ENCODE measurements at places on chromosomes 13 and 19.

GRCh38 chr19:30882411-30883005 is 466.7 kb downstream of the TSHZ3 start:
- DNase-seq = no peak

GRCh38 chr19:12156223-12157058 is at the start of gene ZNF625:
Gene ZNF625 (minus strand): TSS chr19:12156734. CDS start chr19:12156558, 176 bp downstream.
- no peak for DNase-seq

- DNase-seq = no peak
These were observed 729 bp upstream of the ARID3A start for GRCh38 chr19:925087-925525.

GRCh38 chr13:41465898-41466320 is 8.6 kb downstream of the RGCC start:
- DNase-seq = no peak

GRCh38 chr19:50921426-50922316 is 10.5 kb upstream of the KLK4 start:
- no peak for DNase-seq

DNA sequence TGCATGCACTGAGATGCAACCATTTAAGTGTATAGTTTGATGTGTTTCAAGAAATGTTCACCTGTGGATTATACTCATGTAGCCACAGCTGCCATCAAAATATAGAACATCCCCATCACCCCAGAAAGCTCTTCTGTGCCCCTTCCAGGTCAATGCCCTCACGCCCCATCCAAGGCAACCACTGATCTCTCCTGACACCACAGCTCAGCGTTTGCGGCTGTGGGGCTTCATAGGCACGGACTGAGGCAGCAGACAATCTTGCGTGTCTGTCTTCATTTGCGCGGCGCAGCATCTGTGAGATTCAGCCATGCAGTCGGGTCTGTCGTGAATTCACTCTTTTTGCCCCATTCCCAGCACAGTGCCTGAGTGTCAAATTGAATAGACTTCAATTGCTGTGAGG is 153.8 kb upstream of the UQCRFS1 start:
- no peak for DNase-seq

- no peak for DNase-seq
These were observed 676.2 kb downstream of the GPC5 start for GRCh38 chr13:92074658-92075057.

- DNase-seq = no peak
These were observed 22.9 kb downstream of the ZNF114 start for GRCh38 chr19:48292798-48293197.

- no peak for DNase-seq
These were observed 64.0 kb downstream of the ANKRD10 start for GRCh38 chr13:110850840-110851239.

GRCh38 chr19:49301165-49301865 is 23.7 kb downstream of the SLC6A16 start:
- no peak for DNase-seq

GRCh38 chr13:112905086-112905485 is 63.9 kb upstream of the MCF2L start:
- no peak for DNase-seq

DNA sequence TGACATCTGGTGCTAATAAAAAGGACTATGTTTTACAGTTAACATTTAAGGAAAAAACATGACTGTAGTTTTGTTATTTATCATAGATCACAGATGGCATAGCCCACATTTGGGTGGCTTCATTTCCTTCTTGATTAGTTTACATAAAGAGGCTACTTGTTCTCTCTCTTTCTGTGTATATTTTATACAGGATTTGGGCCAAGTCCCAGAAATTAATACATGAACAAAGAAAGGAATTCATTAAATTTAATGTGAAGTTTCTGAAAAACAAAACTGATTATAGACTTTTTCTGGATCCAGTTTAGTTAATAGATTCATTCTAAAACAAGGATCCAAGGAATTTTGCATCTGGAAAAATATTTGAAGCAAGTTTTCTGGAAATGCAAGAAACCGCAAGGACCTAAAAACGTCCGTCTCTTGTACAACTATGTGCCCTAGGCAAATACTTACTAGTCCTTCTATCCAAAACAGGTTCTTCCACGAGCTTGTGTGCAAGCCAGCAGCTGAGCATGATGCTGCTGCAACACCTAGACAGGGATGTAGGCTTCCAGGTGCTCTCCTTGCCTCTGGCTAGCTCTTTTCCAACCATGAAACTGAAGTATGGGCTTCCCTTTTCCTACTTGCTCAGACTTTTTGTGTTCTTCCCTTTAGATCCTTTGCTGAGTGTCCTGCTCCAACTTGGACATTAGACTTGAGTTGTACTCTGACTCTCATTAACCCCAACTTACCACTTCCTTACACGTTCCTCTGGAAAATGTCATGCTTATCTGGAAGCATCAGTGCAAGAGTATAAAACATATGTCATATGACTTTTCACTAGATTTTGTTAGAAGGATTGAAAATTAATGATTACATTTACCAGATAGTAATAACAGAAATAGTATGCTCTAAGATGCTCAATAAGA is 161.5 kb upstream of the STARD13 start:
- DNase-seq = no peak

- no peak for DNase-seq
These were observed 23.8 kb upstream of the TM9SF2 start for GRCh38 chr13:99477493-99477892.

DNA sequence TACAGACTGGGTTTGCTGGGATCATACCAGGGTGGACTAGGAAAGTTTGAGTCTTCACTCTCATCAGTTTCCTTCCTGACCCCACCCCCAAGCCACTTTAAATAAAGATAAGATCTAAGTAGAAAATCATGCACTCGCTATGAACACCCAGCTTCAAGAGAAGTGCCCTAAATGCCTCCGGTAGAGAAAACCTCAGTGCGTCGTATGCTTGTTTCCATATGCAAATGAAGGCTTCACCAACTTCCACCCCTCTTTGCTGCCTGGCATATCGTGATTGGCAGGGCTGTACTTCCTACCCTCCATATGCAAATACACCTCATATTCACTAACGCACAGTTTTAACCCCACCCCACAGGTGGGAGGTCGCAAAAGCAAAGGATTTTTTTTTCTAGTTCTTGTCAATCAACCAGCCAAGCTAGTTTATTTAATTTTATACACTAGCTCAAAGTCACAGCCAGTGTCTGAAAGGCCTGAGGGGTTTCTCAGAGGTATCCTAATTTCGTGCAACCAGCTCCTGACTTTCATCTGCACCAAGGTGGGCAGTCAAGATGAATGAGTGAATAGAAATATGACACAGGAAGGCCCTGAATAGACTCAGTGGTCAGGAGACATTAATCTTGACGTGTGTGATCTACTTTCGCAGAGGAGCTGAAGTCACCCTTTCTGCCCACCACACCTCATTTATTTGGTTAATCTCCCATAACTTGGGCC is 121.1 kb upstream of the TSHZ3 start:
- DNase-seq = no peak

DNA sequence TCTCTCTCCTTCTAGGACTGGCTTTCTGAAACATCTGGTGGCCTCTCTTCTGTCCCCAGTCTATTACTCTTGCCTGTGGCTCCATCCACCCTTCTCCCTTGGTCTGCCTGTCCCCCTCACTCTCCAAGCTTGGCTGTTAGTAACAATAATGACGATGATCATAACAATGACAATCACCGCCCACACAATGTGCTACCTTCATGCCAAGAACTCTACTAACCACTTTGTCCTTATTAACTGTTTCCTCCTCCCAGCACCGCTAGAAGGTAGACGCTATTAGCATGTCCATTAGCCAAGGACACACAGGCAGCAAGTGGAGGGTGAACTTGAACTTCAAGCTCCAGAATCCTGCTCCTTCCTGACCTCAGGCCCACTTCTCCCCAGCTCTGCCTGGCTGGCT is 2.7 kb downstream of the GYS1 start:
- no peak for DNase-seq

DNA sequence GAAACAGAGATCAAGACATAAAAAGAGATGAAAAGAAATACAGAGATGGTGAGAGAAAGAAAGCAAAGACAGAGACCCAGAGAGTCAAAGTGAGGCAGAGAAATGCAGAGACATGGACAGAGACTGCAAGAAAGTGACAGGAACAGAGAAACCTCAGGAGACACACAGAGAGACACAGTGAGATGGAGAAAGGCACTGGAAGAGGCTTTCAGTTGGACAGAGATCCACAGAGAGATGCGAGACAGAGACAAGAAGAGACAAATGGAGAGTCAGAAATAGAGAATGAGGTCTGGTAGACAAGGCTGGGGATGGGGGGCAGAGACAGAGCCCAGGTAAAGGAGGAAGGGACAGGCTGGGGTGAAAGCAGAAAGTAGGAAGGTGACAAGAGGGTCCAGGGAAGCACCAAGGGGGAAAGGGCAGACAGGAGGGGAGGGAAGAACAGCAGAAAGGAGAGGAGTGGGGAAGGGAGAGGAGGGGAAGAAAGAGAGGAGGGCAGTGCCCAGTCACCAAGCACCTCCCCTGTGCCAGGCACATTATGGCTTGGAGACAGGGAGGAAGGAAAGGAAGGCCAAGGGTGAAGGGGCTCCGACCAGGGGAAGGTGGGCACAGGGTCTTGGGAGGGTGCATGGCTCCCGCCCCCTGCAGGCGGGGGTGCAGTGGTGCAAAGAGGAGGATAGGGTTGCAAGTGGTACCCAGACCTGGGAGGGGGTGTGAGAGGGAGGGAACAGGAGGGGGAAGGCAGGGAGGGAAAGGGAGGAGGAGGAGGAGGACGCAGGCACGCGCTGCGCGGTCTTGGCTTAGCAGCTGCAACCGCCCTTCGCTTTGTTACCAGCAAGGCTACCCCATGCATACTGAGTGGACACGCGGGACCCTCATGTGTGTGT is 38.4 kb downstream of the DEDD2 start:
- DNase-seq = no peak

- no peak for DNase-seq
These were observed 1043.6 kb downstream of the UQCRFS1 start for GRCh38 chr19:28169168-28169887.

GRCh38 chr13:108915634-108916512 is 286.5 kb downstream of the MYO16 start:
- DNase-seq = no peak

DNA sequence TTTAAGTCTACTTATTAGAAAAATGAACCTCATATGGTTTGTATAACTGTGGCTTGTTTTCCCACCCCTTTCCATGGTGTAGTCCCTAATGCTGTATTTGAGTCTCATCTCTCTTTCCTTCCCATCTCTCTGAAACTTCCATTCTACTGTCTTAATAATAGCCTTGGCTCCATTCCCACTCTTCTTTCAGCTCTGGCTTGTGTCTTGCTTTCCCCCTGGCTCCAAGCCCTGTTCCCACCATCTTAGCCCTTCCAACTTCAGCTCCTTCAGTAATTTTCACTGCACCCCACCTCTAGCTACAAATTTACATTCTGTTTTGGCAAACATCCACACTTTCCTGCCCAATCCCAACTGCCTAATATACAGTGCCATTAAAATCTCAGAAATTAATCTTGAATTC is 137.5 kb downstream of the SLITRK6 start:
- no peak for DNase-seq

DNA sequence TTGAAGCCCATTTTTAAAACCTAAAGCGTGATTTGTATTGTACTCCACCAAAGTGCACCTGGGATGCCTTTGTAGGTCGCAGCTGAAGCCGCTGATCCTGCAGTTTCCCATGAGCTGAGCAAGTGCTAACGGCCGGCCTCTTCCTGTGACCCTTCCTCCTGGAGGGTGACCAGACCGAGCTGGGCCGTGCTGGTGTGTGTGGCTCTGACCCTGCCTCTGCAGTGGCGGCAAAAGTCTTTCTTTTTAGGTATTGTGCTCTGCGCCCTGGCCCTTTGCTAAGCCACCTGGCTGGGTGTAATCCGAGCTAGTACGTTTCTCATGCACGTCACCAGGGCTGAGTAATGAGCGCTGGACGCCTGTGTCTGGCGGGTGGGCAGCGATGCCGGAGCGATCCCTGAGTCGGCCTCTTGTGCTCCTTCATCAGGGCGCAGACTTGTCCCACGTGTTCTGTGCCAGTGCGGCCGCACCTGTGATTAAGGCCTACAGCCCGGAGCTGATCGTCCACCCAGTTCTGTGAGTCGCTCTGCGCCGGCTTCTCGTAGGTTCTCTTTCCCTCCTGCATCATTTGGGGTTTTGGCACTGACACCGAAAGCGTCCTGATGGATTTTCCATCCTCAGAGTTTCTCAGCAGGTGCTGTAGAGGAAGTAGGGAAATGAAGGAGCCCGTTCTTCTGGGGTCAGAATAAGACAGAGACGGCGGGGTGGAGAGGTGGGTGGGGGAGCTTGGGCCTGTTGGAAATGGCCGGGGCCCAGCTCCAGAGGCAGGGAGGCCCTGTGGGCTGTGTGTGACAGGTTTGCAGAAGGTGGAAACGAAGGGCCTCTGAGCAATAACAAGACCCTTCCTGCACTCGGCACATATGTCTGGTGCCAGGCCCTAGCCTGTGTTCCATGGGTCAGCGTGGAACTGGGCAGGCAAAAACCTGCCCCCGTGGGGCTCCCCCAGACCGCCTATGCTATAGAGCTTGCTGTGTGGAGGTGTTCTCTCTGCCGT is 9.7 kb downstream of the NAXD start:
- DNase-seq = no peak

- DNase-seq = no peak
These were observed 17.2 kb upstream of the SCEL start for GRCh38 chr13:77518266-77518665.

DNA sequence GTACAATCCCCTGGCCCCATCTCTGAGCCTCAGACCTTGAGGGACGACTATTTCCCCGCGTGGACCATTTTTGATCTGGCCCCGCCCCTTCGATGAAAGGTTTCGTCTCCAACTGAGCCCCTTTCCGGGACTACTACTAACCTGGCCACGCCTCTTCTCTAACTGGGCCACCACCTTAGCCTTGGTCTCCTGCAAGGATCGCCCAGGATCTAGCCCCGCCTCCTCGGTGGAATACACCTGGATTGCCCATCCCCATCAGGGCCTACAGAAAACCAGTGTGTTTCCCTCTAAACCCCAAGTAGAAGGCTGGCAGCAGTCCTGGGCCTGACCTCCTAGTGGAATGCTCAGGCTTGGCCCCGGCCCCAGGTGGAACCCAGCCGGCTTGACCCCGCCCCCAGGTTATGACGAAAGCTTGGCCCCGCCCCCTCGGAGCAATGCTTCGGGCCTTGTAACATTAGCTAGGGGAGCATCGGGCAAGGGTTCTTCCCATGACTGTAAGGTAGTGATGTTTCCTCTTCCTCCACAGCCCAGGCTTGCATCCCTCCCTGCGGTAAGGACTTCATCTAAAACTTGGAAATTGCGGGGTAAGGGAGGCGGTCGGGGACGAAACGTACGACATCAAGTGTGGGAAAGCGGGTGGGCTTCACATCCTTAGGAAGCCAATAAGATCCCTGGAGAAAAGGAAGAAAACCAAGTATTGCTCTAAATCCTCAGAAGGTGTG is 9.1 kb downstream of the SPACA6 start:
- no peak for DNase-seq
